AG08395 (cell line): ENCODE measurements at places on chromosomes 4 and X.

GRCh38 chrX:110430293-110431076 is 71.8 kb downstream of the RTL9 start:
- DNase-seq: no peak

GRCh38 chr4:176584031-176584606 is 208.6 kb downstream of the VEGFC start:
- DNase-seq: peak; percentile 25

DNA sequence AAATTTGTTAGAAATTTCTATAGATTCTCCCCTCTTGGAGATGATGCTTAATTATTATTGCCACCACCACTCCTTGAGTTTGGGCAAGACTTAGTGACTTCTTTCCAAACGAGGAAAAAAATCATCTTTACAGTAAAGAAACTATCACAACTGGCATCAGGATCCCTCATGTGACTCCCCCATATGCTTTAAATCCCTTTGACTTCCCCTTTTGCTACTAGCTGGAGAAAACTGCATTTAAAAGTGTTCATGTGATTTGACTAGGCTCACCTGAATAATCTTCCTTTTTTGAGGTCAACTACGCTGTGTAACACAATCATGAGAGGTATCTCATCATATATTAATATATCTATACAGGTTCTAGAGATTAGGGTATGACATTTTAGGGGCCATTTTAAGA is 30.3 kb upstream of the ENOX2 start:
- no peak for DNase-seq

DNA sequence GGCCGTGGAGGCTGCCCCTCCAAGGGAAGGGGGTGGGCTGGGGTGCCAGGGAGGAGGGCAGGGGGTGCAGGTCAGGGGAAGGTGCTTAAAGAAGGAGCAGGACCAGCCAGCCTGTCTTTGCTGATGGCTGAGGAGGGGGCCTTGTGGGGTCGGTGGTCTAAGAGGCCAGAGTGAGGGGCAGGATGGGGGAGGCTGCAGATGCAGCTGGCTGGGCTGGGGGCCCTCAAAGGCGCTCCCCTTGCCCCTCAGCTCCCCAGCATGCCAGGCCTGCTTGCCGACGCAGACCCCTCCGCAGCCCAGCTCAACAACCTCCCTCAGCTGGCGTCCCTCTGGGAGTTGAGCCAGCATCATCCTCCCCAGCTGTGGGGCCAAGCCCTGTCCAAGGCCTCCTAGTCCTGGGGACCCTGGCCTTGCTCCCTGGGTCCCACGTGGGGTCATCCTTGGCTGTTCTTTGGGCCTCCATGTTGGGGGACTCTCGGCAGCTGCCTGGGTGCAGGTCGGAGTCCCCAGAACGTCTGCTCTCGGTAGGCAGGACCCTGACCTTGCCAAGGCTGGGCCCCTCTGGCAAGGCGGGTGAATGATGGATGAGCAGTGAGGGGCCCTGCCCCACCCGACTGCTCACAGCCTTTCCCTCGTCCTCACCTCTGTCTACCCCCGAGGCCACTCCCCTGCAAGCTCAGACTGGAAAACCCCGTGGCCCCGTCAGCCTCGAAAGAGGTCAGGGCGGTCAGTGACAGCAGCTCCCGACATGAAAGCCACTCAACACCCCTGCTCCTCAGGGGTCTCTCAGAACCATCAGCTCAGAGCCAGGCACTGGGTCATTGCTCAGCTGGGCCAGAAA is 119.4 kb downstream of the FAM53A start:
- no peak for DNase-seq

GRCh38 chr4:6668391-6668790 is 25.3 kb upstream of the S100P start:
- peak; percentile 49 for DNase-seq

DNA sequence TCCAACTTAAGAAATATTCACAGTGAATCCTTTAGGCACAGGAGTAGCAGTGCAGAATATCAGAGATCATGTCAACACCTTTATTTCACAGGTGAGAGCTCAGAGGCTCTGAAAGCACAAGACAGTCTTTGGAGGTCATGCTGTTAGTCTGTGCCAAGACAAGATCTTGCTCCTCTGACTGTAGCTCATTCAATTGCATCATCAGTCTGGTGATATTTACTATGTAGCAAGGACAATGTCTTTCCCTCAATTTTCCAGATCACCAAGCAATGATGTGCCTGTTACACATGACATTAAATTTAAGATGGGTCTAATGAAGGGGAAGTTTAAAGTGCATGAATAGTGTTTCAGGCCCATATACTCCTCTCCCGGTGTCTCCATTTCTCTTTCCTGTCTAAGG is 277.5 kb downstream of the IL15 start:
- DNase-seq: peak; percentile 7

DNA sequence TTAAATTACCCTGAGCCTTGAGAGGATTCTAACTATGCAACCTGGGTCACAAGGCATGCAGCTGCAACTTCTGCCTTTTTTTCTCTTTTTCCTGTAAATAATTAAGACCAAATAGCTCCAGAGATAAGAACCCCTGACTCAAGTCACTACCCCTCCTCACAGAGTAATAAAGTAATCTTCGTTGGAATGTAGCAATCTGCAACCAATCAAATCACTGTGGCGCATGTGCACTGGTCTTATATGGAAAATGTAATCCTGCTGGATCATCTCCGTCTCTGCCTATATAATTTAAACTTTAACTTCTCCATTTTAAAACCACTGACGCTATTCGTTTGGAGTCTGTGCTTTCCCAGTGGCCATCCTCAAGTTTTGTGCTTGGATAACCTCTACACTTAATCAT is 6.1 kb upstream of the EFHC2 start:
- no peak for DNase-seq
